Transverse colon (tissue), 4 donors: ENCODE measurements at places on chromosomes 12 and 14. TPM values are rescaled to one million over a fixed set of nuclear protein-coding genes. Genes with fewer than 3 reads are reported as not detected.

Gene AQP5
- total RNA-seq, result not detected

Gene LRRC10
- not detected for total RNA-seq

Gene RHOJ
- 5.6 TPM for total RNA-seq

Gene TBX5
- total RNA-seq, result not detected

Gene KIAA0586
- total RNA-seq, result 12.0 TPM

Gene TPH2
- total RNA-seq, result not detected

Gene SLC25A47
- total RNA-seq, result not detected

Gene C12orf50
- total RNA-seq, result not detected

Gene CCT2
- 64.2 TPM for total RNA-seq

Gene NTF3
- total RNA-seq, result not detected

Gene PIWIL1
- total RNA-seq, result 0.55 TPM

Gene SLC10A1
- not detected for total RNA-seq

Gene C12orf56
- not detected for total RNA-seq

Gene WSCD2
- total RNA-seq, result 0.16 TPM

Gene LRIG3
- 108 TPM for total RNA-seq

Gene BLOC1S1
- 158 TPM for total RNA-seq

Gene LRCOL1
- not detected for total RNA-seq

Gene CCDC177
- not detected for total RNA-seq

Gene RNASE1
- total RNA-seq, result 119 TPM

Gene RAD51AP1
- 1.9 TPM for total RNA-seq

Gene SIX1
- 0.14 TPM for total RNA-seq

Gene B4GALNT3
- total RNA-seq, result 99.1 TPM

Gene IAPP
- not detected for total RNA-seq

Gene WASHC3
- 50.5 TPM for total RNA-seq

Gene PGF
- not detected for total RNA-seq

Gene TRPV4
- total RNA-seq, result not detected

Gene MGP
- total RNA-seq, result 499 TPM

Gene RAPGEF3
- 51.7 TPM for total RNA-seq

Gene SERPINA1
- total RNA-seq, result 70.7 TPM

Gene PMCH
- total RNA-seq, result not detected

Gene VRTN
- total RNA-seq, result not detected

Gene ERG28
- total RNA-seq, result 7.9 TPM

Gene FZD10
- total RNA-seq, result not detected

Gene WIF1
- not detected for total RNA-seq

Gene TMCC3
- total RNA-seq, result 6.4 TPM

Gene BICDL1
- total RNA-seq, result 5.4 TPM

Gene LALBA
- not detected for total RNA-seq

Gene SIX6
- total RNA-seq, result not detected
